ENCODE measurements at places on chromosomes 6 and 20.
A peak's percentile ranks its signal among the peaks of the same experiment; 100 is the strongest.

DNA sequence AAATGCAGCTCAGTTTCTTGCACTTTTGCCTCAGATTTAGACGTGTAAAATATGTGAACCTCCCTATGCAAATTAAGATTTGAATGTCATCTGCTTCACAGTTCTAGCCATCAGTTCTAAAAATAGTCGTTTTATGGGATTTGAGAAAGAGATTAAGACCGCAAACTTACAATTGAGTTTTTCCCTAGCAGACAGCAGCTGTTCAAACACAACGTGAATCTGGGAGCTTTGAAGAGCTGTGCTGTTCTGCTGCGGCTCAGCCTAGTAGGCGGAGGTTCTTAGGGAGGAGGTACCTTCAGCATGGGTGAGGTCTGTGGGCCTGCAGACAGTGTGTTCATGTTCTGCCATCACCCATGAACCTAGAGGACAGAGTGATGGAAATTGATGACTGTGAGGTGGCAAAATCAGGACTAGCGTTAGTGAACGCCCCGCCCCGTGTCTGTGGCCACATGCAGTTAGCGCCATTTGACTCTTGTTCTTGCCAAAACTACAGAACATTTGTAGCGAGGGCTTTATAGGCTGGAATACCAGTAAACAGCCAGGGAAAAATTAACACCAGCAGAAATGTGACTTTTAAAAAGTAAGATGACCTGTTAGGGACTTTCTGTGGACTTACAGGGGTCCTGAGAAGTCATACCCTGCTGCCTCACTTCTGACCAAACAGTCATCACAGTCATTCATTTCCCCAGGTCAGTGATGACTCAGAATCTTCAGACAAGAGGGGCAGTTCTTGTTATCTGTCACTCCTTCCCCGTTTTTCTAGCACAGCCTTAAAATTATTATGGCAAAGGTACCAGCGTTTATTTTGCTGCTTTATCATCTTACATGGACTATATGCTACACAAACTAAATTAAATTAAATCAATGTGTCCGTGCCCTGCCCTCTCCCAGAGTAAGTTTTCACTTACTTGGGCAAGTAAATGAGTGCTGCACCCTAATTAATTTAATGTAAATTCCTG, 84.3 kb upstream of the TMEM181 start:
- DNase-seq: peak; percentile 97

- DNase-seq: no peak
Measured at GRCh38 chr20:57199656-57200405, 66.6 kb downstream of the BMP7 start.

- no peak for DNase-seq
Measured at GRCh38 chr6:106739387-106739786, 110.0 kb downstream of the QRSL1 start.

- no peak for DNase-seq
Measured at GRCh38 chr20:59242714-59243626, 57.4 kb upstream of the EDN3 start.

- no peak for DNase-seq
Measured at GRCh38 chr6:143807103-143807772, 35.9 kb upstream of the LTV1 start.

- DNase-seq: no peak
Measured at GRCh38 chr20:16246291-16246690, 327.0 kb downstream of the KIF16B start.

DNA sequence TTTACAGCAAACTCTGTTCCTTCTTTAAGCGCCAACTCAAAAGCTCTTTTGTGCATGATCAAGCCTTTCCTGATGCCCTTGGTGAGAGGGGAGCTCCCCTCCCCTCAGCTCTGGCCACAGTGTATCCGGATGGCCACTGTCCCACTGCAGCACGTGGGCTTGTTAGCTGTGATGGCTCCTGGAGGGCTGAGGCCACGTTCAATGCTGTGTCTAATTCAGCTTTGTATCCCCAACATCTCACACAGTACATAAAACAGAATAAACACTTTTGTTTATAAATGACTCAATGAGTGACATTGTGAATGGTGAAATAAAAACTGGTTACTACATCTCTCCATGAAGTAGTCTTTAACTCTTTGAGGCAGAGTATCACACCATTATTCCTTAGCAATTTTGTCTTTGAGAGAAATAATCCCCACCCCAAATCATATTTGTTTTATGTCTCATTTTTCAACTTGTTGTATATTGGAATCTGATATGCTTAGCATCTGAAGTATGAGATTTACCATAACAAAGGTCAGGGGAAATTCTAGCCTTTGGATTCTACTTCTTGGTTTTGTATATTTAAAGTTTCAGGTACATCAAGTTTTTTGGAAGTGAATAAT, 44.5 kb downstream of the EDN1 start:
- no peak for DNase-seq

DNA sequence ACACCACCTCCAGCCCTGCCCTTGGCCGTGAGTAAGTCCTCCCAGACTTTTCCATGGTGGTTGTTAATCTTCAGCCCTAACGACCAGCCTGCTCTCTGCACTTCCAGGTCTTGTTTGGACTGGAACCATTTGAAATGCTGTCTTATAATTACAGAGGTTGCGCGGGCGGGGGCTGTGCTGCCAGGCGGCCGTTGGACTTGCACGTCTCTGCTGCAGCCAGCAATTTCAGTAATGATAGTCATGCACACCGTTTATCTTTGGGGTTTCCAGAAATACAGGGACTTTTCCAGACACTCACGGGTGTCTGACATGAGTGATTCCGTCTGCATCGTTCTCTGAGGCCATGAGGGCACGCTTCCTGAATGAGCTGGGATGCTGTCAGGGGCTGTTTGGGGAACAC, 118.2 kb downstream of the BMP7 start:
- DNase-seq: no peak

DNA sequence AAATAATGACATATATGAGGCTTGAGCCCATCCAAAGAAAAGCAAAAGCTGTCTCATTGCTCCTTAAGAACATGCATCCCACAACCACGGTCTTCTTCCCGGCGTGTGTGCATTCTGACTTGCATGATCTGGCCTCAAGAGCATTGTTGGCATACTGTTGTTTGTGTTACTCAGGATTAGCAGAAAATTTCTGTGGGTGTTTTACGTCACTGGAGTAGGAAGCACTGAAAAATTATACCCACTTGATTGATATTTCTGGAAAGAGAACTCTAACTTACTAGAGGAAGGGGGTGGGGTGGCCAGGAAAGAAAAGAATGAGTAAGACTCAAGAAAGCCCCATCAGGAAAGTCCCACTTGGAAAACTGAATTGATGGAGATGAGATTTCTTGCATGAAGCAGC, 326.2 kb upstream of the PRDM1 start:
- DNase-seq: no peak

DNA sequence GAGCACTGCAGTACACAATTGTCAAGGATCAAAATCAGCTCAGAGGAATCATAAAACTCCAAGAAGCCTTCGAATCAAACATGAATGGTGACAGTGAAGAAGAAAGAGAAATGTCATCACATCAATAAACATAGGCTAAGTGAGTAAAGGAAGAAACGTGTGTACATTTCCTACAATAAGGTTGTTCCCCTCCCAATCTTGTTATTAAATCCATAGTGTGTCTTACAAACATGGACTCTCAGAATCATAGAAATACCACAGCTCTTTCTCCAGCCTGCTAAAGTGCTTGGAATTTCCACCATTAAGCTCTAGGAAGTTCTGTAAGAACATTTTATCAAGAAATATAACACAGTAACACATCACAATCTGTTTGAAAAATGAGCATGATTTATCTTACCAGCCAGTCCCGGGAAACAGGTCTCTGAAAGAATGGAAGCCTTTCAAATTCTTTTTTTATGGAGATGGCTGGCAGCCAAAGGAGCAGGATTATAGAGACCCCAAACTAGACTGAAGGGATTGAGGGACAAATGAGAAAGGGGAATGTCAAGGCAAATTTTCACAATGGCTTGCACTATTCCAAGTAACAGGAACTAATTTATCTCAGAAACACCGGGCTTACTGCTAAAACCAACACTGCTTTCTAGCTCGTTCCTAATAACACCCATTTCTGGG, 4.5 kb upstream of the TNFAIP3 start:
- DNase-seq: no peak

DNA sequence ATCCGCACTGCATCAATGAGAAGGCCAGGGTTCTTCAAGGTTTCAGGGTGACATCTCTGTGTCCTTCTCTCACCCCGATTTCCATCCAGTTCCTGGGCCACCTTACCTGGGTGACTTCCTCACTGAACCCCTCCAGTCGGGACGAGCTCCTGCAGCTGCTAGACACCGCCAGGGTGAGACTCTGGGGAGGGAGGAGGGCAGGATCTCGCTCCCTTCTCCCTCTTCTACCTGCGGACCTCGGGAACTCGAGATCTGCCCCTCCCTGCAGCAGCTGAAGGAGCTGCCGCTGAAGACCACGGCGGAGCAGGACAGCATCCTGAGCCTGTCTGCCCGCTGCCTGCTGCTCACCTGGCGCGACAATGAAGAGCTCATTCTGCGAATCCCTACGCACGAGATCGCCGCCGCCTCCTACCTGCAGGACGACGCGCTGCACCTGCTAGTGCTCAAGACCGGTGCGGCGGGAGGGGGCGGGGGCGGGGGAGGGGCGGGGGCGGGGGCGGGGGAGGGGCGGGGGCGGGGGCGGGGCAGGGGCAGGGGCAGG, 7.5 kb downstream of the CCM2L start:
- DNase-seq: peak; percentile 89

DNA sequence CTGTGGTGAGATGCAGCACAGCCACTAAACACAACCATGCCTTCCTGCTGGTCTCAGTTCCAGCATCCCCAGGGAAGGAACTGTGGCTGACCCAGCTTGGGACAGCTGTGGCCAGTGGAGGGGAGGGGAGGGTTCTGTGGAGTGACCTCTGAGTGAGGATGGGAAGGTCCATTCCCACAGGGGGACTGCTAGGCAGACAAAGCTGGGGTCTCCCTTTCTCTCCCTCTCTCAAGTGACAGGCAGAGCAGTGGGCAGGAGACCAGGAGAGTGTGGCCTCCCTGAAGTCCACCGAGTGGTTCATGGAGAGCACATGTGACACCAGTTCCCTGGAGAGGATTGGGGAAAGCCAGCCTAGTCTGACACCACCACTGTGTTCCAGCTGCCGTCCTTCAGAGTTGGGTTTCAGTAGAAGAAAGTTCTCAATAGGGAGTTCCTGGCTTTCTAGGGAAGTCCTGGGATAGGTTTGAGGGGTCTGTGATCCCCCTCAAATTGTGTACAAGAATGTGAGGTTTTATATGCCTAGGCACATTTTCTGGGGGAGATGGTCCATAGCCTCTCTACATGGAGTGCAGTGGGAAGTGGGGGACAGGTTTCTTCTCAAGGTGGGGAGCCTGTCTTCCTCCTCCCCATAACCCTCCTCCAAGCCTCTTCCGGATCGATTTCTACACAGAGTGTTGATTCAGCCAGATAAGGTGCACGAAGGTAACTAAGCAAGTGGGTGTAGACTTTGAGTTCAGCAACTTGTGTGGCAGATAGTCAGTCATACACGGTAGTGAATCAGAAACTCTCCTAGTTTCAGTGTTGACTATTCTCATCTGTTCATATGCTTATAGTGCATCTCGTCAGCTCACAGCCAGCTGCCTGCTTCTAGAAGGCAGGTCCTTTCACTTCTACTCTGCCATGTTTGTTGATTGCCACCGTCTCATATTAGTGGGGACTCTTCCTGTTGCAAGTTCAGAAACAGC, 18.9 kb downstream of the MANBAL start:
- DNase-seq: no peak

DNA sequence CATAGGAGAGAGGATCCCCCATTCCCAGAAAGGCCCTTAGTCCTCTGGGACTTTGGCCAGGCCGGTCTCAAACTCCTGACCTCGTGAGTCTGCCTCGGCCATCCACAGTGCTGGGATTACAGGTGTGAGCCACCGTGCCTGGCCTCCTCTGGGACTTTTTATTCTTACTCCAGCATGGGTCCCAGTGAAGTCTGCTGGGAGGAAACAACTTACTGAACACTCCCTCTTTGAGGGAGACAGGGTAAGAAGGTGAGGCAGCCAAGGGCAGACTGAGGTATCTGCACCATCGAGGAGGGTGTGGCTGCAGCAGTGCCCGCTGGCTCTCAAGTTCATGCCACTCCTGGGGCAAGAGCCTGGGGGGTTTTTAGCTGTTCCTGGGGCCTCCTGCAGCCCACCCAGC, 2.4 kb downstream of the BAK1 start:
- DNase-seq: no peak

DNA sequence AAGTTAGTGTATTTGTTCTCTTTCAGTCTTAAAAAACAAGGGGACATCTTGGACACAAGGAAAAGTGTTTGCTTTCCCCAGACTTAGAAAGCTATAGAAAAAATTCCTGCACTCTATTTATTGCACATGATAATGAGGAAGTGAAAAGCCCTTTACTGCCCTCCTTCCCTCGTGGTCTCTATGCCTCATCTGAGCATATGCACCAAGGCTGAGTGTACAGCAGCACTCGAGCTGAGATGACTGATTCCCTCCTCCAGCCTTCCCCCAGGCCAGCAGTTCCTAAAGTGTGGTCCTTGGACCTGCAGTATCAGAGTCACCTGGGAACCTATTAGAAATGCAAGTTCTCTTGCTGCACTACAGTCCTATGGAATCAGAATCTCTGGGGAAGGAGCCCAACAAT, 14.3 kb upstream of the LAMP5 start:
- no peak for DNase-seq

DNA sequence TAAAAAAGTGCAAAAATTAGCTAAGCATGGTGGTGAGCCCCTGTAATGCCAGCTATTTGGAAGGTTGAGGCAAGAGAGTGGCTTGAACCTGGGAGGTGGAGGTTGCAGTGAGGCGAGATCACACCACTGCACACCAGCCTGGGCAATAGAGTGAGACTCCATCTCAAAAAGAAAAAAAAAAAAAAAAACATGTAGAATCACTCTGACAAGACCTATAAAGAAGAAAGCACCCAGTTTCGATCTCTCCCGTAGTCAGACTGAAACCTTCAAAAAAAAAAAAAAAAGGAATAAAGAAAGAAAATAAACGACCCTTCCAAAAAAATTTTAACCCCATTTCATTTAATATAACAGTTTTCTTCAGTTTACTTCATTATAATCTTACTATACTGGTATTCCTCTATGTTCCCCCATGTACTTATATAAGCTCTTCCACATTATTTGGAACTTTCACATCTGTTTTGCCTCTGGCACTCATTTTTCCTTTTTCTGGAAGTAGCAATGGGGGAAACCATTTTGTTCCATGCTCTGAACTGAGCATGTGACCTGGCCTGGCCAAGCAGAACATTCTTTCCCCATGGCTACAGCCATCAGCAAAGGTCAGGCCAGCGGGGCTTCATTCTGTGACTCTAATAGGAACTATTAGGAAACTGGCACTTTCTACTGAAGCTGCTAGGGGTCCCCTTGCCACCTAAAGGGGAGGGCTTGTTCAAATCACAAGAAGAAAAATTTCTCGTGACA, 9.6 kb downstream of the SLC18B1 start:
- DNase-seq: no peak

- no peak for DNase-seq
Measured at GRCh38 chr6:159914565-159914923, 23.8 kb downstream of the MAS1 start.
